RPMI7951 (cell line): ENCODE measurements at places on chromosomes 13 and 19.

- DNase-seq = no peak
These were observed 513 bp downstream of the MIER2 start for GRCh38 chr19:343941-344624.

DNA sequence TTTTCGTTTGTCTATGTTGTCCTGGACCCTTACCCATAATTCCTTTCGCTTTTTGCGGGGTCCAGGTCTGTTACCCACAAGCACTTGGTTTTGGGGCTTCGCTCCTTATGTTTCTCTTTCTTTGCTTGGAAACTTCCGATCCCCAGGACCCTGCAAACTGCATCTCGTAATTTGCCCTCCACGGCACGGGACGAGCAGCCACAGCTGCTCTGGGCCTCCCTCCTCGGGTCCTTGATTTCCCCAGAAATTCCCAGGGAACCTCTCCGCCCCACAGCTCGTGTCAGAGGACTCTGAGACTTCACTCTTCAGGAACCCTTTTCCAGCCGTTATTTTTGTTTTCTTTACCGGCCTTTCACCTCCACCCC, 599 bp downstream of the SNRNP70 start:
- no peak for DNase-seq

DNA sequence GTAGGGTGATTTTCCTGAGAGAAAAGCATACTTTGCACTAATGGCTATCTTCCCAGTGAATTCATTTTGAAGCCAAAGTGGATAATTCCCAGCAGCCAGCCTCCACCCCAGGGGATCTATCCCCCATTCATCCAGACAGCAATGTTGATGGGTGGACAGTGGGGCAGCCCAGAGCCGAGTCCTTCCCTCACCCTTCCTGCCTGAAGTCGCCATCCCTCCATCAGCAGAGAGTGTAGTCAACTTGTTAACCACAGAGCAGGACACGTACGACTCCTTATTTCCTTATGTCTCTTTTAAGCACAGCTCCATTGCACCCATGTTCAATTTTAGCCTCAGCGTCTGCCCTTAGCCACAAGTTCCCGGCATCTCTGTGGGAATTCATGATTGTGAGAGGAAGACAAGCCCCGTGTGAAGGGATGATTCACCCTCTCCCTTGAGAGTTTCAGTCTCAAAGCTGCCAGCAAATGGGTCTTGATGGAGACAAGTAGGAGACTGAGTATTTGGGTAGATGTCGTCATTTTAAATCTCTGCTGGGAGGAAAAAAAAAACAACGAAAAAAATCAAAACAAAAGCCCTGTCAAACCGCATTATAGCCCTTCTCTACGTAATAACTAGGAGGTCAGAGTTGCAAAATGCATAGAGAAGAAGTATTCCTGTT, 58.3 kb upstream of the MEDAG start:
- DNase-seq = peak; percentile 96

DNA sequence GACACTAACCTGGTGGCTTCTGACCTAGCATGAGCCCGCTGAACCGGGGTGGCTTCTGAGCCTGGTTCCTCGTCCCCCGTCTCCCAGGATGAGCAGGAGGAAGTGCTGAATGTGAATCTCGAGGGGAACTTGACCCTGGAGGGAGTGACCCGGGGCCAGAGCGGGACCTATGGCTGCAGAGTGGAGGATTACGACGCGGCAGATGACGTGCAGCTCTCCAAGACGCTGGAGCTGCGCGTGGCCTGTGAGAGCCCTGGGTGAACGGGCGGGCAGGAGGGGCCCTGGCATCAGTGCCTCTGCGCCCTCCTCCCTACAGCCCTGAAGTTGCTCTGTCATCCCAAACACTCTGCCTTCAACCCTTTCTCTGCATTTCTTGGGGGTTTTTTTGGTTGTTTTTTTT, 5.6 kb downstream of the BCAM start:
- DNase-seq = no peak

- peak; percentile 74 for DNase-seq
These were observed 12.7 kb upstream of the PSMD8 start for GRCh38 chr19:38361633-38362075.

GRCh38 chr13:114122591-114123211, 9.7 kb downstream of the RASA3 start:
- no peak for DNase-seq

GRCh38 chr19:17180997-17181702, 34.0 kb upstream of the USE1 start:
- DNase-seq = no peak

DNA sequence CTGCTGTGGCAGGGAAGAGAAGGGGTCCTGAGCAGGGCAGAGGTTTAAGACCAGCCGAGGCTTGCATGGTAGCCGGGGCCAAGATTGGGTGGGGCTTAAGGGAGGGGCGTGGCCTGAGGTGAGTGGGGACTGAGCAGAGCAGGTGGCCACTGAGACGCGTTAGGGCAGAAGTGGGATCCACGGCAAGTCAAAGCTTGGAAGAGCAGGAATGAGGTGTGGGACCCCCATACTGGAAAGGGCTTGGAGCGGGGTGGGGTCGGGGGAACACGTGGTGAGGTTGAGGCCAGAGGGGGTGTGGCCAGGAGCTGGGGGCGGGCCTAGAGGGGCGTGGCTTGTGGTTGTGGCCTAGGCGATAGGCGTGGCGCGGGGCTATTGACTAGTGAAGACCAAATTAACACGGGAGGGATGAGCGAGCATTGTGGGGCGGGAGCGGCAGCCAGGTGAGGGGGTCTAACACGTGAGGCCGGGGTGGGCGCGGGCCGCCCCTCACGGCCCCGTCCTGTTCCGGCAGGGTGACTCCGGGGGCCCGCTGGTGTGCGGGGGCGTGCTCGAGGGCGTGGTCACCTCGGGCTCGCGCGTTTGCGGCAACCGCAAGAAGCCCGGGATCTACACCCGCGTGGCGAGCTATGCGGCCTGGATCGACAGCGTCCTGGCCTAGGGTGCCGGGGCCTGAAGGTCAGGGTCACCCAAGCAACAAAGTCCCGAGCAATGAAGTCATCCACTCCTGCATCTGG, 3.3 kb downstream of the CFD start:
- DNase-seq = peak; percentile 58

DNA sequence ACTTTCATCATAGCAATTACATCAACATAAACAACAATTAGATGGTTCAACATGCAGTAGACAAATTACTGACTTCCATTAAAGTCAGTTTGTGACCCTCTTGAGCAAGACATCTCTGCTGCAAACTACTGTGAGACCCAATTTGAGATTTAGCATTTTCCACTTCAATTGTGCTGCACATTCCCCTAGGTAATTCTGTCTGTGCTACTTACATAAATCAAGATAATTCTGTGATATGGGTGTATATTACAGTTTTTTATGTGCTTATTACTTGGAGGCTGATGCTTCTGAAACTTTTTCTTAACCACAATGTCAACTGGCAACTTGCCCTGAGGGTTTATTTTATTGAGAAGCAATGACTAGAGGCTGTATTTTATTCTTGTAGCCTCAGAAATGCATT, 1714.4 kb downstream of the OLFM4 start:
- no peak for DNase-seq

DNA sequence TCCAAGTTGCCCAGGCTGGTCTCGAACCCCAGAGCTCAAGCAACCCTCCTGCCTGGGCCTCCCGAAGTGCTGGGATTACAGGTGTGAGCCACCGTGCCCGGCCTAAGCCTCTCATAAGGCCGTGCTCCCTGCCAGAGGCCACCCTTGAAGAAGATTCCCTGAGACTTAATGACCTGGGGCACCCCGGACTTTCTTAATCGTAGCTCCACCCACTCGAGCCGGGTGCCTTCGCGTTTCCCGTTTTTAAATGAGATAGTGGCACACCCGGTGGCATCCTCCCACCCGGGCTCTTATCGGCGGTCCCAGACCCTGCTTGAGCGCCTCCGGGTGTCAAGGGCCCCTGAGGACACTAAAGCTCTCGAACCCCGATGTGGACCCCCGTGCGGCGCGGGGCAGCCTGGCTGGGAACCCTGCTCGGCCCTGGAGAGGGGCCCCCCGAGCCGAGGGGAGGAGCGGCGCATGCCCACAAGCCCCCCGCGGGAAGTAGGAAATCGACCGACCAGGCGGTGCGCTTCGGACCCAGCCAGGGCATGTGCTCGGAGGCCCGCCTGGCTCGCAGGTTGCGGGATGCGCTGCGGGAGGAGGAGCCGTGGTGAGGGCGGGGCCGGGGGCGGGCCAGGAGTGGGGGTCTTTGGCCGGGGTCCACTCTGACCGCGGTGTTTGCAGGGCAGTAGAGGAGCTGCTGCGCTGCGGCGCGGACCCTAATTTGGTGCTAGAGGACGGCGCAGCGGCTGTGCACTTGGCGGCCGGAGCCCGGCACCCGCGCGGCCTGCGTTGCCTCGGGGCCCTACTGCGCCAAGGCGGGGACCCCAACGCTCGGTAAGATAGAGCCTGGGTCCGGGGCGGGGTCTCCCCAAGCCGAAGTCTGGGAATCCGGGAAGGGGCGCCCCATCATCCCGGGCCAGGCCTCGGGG, at the start of gene ANKLE1:
Gene ANKLE1, plus strand, starts transcription at position 511 of the 914 bp plus-strand sequence. Its CDS starts 20 bp downstream, at position 531.
- no peak for DNase-seq

DNA sequence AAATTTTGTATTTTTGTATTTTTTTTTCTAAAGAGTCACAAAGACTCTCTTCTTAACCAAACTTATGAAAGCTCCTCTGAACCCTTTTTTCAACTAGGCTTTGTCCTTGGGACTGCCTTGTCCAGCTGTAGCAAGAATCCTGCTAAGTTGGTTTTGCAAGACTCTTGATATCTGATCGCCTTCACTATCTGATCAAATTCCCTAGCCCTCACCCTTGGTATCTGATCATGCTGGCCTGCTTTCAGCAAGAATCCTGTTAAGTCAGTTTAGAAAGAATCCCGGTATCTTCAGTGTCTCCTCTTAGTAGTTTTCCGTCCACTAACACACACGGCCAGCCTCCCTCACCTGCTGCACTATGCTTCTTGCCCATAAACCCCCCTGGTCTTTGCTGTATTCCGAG, 1.9 kb upstream of the SIGLEC5 start:
- DNase-seq = no peak

GRCh38 chr19:33040994-33041827, 23.5 kb downstream of the RHPN2 start:
- peak; percentile 81 for DNase-seq

- no peak for DNase-seq
These were observed 943 bp downstream of the GJB6 start for GRCh38 chr13:20230913-20231838.

GRCh38 chr19:48461982-48462655, 6.7 kb downstream of the KCNJ14 start:
- no peak for DNase-seq

- no peak for DNase-seq
These were observed 716.5 kb upstream of the PRR20A start for GRCh38 chr13:56424246-56424645.

DNA sequence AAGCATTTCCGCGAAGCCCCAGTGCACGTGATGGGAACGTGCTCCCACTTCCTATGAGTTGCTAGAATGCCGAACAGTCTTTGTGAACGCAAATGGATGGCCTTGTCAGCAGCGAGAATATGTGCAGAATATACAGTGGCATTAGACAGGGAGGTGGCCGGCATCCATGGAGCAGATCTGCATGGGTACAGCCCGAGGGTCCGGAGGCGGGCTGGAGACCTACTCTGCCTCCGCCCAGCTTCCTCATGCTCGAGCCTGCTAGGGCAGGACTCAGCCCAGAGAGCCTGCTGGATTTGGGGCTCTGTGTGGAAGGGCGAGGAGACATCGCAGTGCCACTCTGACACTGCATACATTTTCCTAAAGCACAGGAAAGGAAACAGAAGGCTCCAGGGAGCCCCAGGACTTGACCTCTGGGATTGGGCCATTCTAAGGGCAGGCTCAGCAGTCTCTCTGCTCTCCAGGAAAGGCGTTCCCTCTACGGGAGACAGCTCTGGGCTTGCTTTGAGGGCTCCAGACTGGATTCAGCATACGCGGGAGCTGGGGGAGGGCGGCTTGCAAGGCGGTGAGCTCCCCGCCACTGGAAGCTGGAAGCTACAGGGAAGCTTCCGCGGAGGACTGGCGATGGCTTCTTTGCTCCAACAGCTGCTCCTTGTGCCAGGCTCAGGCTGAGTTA, 55.9 kb upstream of the UQCRFS1 start:
- DNase-seq = no peak

GRCh38 chr13:59623206-59623915, 540.4 kb downstream of the DIAPH3 start:
- DNase-seq = no peak

DNA sequence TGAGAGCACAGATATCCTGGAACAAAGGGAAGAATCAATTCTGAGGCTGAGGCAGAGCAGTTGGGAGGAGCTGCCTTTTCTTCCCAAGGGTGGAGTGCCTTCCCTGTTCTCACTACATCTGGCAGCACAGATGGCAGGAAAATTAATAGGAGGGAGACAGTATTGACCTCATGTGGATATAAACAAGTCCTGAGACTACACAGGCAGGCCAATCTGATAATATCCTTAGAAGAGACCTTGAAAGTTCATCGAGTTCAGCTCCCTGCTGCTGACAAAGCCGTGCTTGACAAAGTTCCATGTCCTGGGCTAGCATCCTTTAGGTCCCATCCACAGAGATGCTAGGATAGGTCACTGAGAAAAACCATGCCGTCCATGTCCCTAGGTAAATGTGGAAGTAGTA, 1451.5 kb downstream of the EFNB2 start:
- no peak for DNase-seq

DNA sequence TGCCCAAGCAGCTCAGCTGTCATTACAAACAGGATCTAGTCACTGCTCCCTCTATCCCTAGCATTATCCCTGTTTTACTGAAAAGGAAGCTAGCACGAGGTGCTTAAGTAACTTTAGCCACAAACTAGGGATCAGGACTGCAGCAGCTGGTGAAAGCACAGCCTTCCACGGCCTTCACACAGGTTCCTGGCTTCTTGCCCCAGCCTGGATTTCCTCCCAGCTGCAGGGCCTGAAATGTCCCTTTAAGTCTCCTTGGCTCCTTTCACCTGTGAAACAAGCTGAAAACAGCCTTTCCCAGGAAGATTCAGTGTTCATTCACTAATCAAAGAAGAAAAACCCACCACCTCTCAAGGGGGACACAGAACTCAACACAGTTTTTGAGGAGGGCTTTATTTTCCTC, 754.5 kb downstream of the DIAPH3 start:
- no peak for DNase-seq
